Astrocyte of the cerebellum (primary cell): ENCODE measurements at places on chromosomes 1 and 21.

GRCh38 chr1:40906781-40907400 lies 44.7 kb upstream of the CITED4 start:
- DNase-seq, result no peak

DNA sequence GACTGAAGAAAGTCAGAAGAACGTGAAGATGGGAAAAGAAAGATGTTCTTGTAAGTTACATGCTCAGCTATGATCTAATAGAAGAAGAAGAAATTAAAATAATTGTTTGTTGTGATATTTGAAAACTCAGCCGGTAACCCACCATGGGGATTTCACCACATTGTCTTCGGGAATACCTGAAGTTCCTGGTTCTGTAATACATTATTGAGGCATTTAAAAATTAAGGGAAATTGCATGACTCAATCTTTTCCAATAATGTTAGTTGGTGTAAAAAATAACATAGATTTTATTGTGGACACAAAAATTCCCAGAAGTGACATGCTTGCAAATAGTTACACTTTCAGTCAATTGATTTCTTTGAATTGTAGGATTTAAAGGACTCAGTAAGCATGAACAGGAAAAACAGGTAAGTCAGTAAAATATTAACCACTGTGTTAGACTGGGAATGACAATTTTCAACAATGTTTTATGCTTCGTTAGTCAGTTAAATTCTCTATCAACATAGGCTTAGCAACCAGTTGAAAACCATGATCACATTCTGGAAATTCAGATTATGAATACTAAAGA lies 745.1 kb downstream of the LTN1 start:
- DNase-seq, result no peak

DNA sequence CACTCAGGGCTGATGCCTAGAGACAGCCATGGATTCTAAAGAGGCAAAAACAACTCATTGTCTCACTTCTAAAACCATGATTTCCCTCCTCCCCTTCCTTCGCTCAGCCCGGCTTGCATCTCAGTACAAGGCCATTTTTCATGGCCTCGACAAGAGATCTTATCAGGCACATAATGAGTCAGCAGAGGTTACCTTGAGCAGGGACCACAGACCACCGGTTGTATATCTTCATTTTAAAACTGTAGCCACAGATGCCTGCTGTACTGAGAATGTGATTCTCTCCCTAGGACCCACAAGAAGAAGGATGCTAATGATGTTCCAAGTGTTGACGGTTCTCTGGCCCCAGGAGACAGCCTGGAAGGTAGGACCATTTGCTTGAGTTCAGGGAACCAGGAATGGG lies 331.9 kb downstream of the AJAP1 start:
- no peak for DNase-seq

DNA sequence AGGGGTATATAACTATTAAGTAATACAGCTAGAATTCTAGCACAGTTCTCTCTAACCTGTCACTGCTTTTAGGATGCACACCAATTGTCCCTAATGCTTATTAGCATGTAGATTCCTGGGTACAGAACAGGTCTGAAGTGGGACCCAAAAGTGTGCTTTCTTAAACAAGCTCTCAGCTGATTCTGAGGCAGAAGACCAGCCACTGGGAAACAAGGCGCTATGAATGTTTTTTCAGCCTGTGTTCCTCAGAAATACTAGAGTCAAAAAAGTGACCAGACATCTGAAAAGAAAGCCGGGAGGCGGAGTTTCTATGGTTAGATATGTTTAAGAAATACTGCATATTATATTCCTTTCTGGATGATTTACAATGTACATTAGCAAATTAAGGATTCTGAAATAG lies 1.8 kb downstream of the PEF1 start:
- DNase-seq, result no peak

DNA sequence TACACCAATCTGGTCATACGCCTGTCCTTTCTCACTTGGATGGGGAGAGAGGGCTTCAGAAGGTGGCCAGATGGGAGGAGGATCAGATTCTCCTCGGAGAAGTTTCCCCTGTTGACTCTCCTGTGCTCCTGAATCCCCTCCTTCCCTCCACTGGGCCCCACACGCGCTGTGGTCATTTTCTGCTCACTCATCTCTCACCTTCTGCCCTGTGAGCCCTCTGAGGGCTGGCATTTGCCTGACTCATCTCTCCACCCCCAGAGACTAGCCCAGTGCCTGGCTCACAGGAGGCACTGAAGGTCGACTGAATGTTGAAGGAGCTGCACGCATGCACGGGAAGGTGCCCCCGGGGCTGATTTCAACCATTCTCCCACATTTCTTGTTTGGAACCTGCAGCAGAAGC lies 14.2 kb downstream of the ABCA4 start:
- no peak for DNase-seq

- no peak for DNase-seq
Observed at GRCh38 chr1:175618559-175618958, 124.8 kb downstream of the TNR start.

DNA sequence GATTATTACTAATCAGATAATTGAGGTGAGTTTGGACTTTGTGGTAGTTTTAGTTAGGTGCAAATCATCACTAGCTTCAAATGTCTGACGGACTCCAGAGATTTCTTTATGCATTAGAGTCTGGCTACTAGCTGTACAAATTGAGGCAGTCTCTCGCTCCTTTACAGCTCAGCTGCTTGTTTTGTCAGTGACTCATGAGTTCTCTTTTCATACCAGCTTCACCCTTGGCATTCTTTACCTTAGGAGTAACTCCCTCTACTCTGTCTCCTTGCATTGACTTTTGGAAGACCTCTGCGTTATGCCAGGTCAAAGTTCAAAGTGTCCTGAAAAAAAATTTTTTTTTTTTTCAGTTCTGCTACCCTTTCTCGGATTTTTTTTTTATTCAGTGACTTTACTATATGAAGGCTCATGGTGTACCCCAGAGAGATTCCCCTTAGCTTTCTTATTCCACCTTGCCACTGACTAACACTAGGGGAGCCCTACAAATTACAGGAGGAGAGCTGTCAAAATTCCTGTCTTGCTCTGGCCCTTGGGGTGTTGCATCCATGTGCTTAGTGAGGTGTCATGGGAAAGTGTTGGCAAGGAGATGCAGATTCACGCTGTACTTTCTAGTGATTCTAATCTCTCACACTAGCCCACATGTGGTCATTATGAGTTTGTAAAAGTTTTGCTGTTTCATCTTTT lies 576.6 kb downstream of the ADGRL2 start:
- DNase-seq, result peak; percentile 27

DNA sequence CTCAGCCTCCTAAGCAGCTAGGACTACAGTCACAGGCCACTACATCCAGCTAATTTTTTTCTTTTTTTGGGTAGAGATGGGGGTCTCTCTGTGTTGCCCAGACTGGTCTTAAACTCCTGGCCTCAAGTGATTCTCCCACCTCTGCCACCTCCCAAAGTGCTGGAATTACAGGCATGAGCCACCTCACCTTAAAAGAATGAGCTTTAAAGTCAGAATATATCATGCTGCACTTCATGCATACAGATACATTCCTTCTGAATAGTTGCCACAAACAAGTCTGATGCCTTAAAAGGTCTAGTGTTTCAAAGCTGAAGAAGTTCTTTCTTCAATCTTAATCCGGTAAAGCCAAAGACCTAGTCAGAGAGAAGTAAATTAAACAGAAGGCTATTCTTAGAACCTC lies 23.8 kb upstream of the CPLANE2 start:
- peak; percentile 39 for DNase-seq

GRCh38 chr1:228445843-228446650 lies 29.4 kb upstream of the TRIM17 start:
- no peak for DNase-seq

GRCh38 chr1:16046842-16047241 lies 3.3 kb downstream of the CLCNKB start:
- no peak for DNase-seq

GRCh38 chr1:178358456-178358855 lies 138.3 kb downstream of the CLEC20A start:
- no peak for DNase-seq

- DNase-seq, result no peak
Observed at GRCh38 chr21:17501107-17502006, 11.5 kb upstream of the CXADR start.

DNA sequence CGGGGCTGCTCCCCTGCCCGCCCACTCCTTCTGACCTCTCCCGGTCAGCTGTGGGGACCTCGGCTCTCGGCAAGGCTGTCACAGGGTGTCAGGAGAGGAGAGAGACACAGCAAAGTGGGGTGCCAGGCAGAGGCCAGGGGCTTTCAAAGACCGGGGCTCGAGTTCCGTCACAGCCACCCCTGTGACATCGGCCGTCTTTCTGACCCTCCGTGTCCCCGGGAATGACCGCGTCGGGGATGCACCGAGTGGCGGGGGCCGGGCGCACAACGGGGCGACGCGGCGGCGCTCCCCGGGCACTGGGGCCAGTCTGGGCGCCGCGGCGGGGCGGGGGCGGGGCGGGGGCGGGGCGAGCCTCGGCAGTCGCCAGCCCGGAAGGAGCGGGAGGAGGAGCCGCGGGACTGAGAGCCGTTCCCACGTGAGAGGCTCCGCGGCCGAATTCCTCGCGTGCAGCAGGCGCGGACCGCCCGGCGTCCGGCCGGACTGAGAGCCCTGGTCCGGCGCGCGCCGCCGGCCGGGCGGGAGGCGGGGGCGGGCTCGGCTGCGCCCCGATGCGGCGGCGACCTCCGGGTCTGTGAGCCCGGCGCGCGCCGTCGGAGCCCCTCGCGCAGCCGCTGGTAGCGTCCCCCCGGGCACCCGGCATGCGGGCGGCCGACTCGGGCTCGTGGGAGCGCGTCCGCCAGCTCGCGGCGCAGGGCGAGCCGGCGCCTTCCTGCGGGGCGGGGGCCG lies 229.7 kb upstream of the TMEM51 start:
- DNase-seq, result peak; percentile 16

DNA sequence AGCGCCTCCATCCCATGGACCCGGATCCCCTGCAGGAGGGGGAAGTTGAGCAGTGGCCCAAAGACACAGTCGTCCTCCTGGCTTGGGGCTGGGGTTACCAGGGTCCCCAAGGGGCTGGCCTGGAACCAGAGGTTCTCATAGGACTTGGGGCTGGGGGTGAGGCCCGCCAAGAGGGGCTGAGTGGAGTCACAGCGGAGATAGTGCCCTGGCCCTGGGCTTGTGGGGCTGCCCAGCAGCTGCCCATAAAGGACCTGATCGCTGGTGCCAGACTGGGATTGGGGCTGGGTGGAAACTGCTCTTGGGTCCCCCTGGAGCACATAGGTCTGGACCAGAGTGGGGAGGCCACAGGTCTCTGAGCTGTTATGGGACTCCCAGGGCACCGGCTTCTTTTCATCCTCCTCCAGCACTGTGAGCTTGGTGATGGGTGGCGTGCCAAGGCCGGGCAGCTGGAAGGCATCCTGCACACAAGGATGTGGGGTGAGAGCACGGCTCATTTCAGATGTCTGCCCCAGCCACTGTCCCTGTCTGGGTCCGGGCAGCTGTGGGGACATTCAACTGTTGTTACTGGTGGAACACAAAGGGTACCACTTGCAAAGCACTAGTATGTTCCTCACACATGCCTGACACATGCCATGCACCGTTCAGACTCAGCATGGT lies 2.3 kb upstream of the MRPS15 start:
- DNase-seq, result no peak

DNA sequence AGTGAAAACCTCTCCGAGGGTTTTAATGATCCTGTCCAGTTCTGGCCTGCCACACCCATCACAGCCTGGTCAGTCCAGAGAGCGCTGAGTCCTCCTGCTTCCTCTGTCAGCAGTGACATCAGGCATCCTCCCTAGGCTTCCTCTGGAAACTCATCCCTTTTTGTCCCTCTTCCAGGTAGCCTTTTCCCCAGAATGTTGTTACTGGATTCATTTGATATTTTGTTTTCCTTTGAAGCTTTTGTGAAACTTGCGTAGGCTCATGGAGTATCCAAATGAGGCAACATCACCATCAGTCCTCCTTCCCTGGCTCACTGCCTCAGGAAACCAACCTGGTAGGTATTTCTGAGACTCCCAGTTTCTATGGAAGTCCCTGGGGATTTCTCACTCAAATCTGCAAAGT lies 27.0 kb upstream of the IGSF3 start:
- DNase-seq, result no peak
